ENCODE measurements at places on chromosomes 12 and 14.

GRCh38 chr14:69586404-69586803 lies 11.7 kb upstream of the CCDC177 start:
- no peak for DNase-seq

- peak; percentile 31 for DNase-seq
Observed at GRCh38 chr12:29782285-29782870, 1.4 kb downstream of the TMTC1 start.

DNA sequence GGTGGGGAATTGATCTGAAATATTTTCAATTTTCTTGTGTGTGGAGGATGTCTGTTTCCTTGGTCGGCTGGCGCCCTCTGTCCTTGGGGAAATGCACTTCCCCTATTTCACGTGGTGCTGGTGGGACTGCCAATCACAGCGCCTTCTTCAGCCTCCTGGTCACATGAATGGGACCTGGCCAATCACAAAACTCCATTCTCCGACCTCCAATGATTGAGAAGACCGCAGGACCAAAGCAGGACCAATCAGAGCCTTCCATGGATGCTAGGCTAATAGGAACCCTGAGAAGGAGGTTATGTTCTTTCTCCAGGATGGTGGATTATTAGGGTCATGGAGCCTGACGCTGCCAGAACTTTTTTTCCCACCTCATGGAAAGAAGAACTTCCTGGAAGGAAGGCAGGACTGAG lies 188.7 kb downstream of the TTC8 start:
- DNase-seq, result no peak

DNA sequence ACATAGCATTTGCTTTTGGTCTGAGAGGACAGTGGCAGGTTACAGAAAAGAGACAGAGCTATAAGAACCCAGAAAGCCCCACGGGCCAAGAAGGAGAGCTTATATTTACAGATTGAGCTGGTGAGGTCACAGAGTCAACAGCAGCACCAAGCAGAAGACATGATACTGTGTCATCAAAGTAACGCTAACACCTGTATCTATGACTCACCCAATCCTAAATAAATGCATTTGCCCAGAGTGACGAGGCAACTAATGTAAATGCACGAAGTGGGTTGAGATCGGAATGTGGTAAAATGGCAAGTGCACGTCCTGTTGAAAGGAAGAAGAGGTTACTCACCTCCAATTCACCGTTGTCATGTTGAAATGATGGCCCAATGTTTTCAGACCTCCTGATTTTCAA lies 6.7 kb upstream of the CD163L1 start:
- no peak for DNase-seq

DNA sequence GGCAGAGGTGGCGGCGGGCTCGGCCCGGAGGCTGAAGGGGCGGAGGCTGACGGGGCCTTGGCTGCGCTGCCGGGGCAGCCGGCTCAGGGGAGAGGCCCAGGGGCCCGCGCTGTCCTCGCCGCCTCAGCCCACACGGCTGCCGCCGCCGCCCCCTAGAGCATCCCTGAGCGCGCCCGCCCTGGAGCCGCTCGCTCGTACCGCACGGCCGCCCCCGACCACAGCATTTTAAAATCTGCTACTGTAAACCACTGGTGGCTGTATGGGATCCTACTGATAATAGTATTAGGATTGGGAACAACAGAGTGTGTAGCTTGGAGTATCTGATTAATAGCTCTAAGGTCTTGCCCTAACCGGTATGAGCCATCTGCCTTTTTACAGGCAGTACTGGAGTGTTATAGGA lies 22.2 kb upstream of the EDDM3A start:
- DNase-seq, result no peak

GRCh38 chr14:90850487-90850886 lies 34.3 kb upstream of the TTC7B start:
- DNase-seq, result no peak

DNA sequence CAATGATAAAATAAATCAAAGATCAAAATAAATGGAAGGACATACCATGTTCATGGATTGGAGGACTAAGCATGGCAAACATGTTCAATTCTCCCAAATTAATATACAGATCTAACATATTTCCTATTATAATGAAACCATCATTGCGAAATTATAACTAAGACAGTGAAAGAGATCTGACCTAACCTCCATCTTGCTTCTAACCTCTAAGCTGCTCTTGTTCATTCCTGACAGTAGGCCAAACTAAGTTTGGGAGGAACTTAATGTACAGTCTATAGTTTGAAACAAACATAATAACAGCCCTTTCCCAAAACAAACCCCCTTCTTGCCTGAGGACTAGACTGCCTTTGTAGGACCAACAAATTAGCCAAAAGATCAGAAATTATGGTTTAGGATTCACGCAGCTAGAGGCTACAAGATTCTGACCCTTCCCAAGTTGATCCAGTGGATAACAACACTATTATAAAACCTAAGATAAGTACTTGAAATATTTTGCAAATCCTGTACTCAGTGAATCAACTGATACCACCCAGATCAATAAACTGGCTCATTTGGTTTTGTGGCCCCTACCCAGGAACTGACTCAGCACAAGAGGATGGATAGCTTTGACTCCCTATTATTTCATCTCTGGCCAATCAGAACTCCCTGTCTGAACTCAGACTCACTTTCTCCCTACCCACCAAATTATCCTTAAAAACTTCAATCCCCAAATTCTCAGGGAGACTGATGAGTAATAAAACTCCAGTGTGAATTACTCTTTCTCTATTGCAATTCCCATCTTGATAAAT lies 41.7 kb upstream of the OR5AU1 start:
- DNase-seq, result no peak

GRCh38 chr14:50225067-50225973 lies 6.1 kb downstream of the SOS2 start:
- no peak for DNase-seq

GRCh38 chr14:33045760-33046159 lies 107.1 kb downstream of the NPAS3 start:
- DNase-seq, result no peak

- DNase-seq, result no peak
Observed at GRCh38 chr12:40999210-40999609, 188.9 kb upstream of the PDZRN4 start.

DNA sequence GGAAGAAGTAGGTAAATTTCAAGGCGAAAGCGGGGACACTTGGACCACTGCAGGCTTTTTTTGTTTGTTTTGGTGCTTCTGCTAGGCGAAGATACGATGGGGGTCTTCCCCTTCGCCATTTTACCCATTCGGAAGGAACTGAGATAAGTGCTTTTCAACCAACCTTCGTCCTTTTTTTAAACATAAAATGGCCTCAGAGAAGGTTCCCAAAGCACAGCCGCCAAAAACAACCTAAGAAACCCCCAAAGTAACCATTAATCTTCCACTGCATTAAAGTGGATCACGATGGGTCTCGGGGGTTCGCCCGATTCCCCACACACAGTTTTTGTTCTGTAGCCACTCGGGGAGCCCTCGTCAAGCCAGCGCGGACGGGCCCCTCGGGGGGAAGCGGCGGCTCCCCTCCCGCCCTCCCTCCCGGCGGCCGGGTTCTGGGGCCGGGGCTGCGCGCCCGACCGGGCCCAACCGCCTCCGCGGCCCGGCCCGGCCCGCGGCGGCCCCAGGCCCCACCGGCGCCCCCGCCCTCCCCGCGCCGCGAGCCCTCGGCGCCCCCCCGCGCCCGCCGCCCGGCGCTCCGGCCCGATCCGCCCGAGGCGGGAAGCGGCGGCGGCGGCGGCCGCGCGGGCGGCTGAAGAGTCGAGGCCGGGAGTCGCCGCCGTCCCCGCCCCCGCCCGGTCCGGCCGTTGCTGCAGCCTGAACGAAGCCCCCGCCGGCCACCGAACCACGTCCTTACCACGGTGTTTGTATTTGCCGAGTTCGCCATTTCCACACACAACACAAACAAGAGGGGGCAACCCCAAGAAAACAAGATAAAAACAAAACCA lies 790 bp downstream of the GTF2A1 start:
- peak; percentile 72 for DNase-seq

- DNase-seq, result no peak
Observed at GRCh38 chr14:41343857-41344256, 262.8 kb upstream of the LRFN5 start.
